Lung (tissue), 17 donors: ENCODE measurements at places on chromosomes 2 and 18. TPM values are rescaled to one million over a fixed set of nuclear protein-coding genes. Genes with fewer than 3 reads are reported as not detected.

The FHOD3 gene
- 1.0 TPM for polyA plus RNA-seq

DNA sequence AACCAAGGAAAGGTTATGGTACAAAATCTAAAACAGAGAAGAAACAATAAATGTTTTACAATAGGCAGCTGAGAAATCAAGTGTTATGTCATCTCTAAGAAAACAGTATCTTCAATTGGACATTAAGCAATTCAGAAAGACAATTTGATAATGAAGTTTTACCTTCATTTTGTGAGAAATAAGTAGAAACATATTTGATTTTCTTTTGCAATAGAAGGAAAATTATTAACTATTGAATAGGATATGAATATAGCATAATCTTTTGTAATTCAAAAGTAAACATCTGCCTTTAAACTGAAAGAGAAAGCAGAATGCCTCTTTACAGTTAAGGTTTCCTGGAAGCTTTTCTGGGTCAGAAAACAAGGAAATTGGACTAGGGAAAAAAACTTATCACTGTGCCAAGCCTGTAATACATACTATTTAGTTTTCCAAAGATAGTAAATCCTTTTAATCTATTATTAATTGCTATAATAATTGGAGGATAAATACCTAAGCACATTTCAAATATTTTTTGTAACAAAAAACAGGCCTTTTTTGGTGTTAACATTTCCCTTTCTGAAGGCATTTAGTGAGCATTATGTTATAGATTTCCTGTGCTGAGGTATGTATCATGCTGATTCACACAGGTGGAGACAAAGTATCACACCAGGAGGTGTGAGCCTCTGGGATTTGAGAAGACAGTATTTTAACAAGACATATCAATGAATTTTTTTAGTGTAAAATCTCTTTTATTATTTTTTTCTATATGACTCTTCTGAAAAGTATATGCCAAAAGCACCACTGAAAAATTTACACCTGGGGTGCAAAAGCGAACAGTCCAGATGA lies 947.0 kb upstream of the CDH2 start:
- peak; percentile 1 for DNase-seq
- no peaks in the 10 kb centered on the region for H3K4me1 ChIP-seq
- no peak overlapping the region for H3K27ac ChIP-seq
- no peaks in the 10 kb centered on the region for H3K36me3 ChIP-seq
- H3K27me3 ChIP-seq = no peaks in the 10 kb centered on the region

The SLC5A7 gene
- polyA plus RNA-seq = 0.06 TPM

GRCh38 chr2:222296911-222297599 lies 1.7 kb downstream of the PAX3 start:
- DNase-seq = no peak
- no peaks in the 10 kb centered on the region for H3K4me1 ChIP-seq
- peaks cover 17% of the 10 kb centered on the region for H3K27me3 ChIP-seq
- H3K4me3 ChIP-seq = no peak overlapping the region
- H3K36me3 ChIP-seq = no peaks in the 10 kb centered on the region

The CHN1 gene
- 6.8 TPM for polyA plus RNA-seq

The ADAM23 gene
- 0.76 TPM for polyA plus RNA-seq

The HMSD gene
- 0.60 TPM for polyA plus RNA-seq

The ANKRD30B gene
- not detected for polyA plus RNA-seq
